Activated CD4-positive, alpha-beta T cell treated with anti-CD3 and anti-CD28 coated beads, Interleukin-2, amount 50 U/mL, for 24 hours (primary cell): ENCODE measurements at places on chromosomes 2 and 18.

DNA sequence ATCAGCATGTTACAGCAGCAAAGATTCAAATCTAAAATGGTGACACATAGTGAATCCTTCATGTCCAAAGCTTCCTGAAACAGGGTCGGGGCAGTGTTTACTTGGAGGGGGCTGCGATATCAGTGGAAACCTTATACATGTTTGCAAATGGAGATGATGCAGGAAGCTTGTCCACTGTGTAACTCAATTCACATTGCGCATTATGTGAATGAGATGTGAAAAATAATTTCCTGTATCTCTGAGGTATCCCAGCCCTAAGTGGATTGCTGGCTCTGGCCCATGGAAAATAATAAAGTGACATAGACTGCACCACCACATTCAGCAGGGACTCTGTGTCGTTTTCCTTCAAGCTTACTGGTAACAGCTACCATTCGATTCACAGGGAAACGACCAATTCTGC, 505.5 kb downstream of the GALR1 start:
- no peak for DNase-seq

DNA sequence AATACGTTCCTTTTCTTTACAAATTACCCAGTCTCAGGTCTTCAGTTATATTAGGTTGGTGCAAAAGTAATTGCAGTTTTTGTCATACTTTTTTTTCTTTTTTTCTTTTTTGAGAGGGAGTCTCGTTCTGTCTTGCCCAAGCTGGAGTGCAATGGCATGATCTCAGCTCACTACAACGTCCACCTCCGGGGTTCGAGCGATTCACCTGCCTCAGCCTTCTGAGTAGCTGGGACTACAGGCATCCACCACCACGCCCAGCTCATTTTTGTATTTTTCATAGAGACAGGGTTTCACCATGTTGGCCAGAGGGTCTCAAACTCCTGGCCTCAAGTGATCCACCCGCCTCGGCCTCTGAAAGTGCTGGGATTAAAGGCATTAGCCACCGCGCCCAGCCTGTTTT, 43.8 kb upstream of the ASAP2 start:
- no peak for DNase-seq

DNA sequence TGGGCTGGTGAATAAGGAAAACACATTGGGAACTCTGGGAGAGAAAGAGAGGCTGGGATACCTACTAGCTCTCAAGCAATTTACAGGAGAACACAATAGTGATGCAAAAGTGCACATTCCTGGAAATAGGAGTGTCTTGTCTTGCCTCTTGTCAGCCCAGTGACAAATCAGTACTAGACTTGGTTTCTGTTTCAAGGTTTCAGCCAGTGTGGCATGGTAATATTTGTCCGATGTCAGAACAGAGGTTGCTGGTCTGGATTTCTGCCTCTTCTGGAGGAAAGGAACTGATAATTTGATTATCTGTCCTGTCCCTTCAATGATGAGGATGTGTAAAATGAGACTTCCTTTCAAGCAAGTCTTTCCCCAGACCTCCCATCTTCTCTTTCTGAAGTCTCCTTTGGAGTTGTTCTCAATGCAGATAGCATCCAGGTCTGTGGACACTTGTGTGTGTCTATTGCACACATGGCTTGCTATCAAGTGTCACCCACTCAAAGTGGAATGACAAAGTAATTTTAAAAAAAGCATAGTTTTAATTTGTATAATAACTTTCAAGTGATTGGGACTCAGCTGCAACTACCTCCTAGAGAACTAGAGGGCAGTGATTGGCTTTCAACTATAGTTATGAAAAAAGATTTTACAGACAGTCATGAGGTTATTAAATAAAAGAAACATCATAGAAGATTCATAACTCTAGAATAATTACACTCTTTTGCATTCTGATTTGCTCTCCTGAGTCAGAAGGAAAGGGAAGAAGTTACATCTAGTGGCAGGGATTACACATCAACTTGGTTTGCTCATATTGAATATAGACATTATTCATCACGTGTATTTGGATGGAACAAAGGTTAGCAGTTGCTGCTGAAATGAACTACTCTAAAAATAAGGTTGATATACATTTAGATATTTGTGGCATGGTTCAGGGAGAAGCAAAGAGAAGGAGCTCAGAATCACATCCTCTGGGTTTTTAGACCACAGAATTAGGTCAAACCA, 4.5 kb downstream of the GPR39 start:
- no peak for DNase-seq

GRCh38 chr18:73232933-73233332, 365.1 kb upstream of the NETO1 start:
- DNase-seq = no peak

GRCh38 chr2:13537771-13538349, 821.1 kb downstream of the TRIB2 start:
- DNase-seq = no peak

DNA sequence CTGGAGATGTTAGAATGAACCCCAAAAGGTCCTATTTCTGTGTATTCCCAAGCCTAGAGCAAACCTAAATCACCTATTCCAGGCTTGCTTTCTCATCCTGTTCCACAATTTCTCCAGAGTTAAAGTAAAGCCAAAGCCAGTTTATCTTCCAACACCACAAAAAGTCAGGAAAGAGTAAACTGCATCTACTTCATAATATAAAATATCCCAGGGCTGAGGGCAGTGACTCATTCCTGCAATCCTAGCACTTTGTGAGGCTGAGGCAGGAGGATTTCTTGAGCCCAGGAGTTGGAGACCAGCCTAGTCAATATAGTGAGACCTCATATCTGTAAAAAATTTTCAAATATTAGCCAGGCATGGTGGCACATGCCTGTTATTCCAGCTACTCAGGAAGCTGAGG, 241.4 kb downstream of the CDH20 start:
- DNase-seq = no peak

GRCh38 chr2:71155846-71156245, 25.4 kb downstream of the MPHOSPH10 start:
- DNase-seq = no peak

DNA sequence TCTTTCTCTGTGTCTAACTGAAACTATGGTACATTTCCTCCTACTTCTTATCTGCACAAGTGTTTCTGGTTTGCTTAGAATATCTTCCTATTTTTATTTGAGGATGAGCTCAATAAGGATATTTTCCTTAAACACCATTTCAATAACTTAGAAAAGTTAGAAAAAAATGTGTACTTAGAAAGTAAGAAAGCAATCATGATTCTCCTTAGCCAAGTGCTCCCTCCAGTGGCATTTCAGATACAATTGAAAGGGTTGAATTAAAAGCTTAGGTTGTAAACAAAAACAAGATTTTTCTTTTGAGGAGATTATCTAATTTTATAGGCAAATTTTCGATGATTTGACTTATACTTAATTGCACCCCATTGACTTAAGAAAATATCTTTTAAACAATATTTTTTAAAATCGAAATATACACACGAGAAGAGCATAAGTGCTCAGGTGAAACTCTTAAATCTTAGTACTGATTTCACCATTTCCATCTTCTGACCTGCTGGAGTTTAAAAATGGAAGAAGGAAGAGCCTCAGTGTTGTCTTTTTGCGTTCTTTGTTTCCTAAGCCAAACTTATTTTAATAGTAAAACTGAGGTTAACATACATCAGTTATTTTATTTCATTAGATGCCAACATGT, 26.9 kb downstream of the C18orf63 start:
- DNase-seq = peak; percentile 10

DNA sequence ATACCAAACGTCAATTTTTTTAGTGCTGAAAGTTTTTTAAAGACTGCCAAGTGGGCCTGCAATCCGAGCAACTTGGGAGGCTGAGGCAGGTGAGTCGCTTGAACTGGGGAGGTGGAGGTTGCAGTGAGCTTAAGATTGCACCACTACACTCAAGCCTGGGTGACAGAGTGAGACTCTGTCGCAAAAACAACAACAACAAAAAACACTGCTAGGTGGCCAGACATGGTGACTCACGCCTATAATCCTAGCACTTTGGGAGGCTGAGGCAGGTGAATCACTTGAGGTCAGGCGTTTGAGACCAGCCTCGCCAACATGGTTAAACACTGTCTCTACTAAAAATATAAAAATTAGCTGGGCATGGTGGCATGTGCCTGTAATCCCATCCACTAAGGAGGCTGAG, 202.8 kb upstream of the COPS8 start:
- no peak for DNase-seq

DNA sequence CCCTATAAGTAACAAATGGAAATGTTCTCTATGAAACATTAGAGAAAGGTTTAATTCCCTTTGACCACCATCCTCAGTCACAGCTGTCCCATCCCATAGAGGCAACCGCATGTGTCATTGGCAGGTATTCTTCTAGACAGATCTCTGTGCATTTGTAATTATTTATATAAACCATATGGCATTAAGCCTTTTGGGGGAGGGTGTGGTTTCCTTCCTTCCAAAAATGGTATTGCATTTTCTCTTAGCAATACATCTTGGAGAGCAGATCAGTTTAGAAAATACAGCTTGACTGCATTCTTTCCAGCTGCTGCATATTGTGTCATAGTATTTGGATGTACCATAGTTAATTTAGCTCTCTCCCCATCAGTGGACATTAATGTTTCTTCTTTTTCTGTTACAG, 57.7 kb downstream of the LCLAT1 start:
- DNase-seq = no peak

DNA sequence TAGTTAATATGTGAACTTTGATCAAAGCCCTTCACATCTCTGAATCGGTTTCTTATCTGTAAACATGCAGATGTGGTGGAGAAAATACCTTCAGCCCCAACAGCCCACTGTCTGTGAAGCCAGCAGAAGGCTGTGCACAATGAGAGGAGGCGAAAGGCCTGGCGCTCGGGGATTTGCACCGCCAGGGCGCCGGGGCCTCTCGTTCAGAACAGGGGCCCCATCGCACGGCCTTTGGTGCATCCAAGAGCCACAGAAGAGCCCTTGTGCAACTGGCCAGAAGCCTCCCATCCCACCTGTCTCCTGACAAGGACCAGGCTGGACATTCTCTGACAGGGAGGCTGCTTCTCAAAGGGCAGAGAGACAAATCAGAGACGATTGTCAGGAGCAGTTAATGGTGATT, 407.2 kb upstream of the MYT1L start:
- no peak for DNase-seq

- no peak for DNase-seq
Measured at GRCh38 chr2:150983314-150983897, 278.3 kb downstream of the RBM43 start.

- no peak for DNase-seq
Measured at GRCh38 chr2:24886691-24887304, 33.2 kb downstream of the ADCY3 start.
